ENCODE measurements at places on chromosomes 6 and 20. TPM values are rescaled to one million over a fixed set of nuclear protein-coding genes. Genes with fewer than 3 reads are reported as not detected.

DNA sequence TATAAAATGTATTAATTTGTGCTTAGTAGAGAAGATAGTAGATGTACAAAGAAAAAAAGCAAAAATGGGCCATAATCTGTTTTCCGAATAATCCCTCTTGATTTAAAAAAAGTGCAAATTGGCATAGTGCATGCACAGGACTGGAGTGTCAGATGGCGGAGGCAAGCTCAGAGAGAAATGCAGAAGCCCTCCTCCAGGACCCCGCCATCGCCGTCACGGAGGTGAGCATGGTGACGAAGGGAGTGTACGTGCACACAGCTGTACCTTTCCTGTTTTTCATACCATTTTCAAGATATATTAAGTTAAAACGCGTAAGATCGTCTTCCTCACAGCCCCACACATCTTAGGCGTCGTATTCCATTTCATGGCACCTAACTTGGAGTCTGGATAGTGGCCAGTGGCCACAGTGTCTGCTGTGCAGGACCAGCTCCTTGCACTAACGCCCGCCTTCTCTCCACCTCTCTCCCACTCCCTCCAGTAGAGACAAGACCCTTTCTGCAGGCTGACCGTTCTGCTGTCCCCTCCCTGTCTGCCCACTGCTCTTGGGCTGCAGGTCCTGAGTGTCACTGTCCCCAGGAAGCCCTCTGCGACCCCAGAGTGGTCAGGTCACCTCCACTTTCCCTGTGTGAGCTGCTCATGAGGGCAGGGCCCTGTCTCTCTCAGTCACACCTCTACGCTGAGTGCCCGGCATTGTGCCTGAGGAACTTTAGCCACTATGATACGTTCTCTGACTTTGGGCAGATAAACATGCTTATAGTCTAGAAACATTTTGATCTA, 9.8 kb downstream of the DUSP22 start:
- ATAC-seq, result no peak
- H3K27ac ChIP-seq, result no peak overlapping the region
- H3K36me3 ChIP-seq, result no peaks in the 10 kb centered on the region

DNA sequence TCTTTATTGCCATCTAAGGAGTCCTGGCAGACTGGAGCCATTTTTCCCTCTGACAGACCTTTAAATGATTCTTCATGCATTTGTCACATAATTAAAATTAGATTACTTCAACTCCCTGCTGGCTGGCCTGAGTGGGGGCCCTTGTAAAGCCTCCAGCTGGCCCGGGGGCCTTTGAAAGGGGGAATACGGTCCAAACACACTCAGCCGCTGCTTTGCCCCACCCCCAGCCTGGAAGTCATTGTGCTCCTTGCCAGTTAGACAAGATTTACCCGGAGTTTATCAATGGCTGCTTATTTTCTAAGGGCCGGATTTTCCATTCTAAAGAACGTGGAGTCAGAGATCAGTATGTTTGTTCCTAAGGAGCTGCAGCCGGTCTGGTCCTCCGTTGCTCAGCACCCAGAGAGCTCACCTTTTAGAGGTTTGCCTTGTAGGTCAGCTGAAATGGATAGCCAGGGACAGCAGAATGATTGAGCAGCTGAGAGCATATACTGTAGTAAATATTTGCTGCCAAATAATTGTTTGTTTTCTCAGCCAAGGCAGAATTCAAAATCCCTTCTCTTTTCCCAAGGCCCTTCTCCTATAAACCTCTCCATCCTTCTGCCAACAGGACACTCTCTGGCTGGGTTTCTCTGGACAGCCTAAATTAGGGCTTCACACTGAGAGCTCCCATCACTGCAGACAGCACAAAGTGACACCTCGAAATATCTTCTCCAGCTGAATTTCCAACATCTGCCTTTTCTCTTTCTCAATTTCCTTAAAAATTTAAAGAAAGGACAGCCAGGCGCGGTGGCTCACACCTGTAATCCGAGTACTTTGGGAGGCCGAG, 68.4 kb upstream of the RBM24 start:
- no peaks in the 10 kb centered on the region for H3K36me3 ChIP-seq
- H3K4me3 ChIP-seq, result no peak overlapping the region
- no peak overlapping the region for H3K27ac ChIP-seq
- H3K4me1 ChIP-seq, result no peaks in the 10 kb centered on the region
- ATAC-seq, result no peak

GRCh38 chr20:57291003-57291402, 24.6 kb upstream of the BMP7 start:
- no peaks in the 10 kb centered on the region for H3K36me3 ChIP-seq
- no peak for ATAC-seq
- peaks cover 53% of the 10 kb centered on the region for H3K27me3 ChIP-seq
- H3K27ac ChIP-seq, result no peak overlapping the region

NMBR gene
- not detected for total RNA-seq

SEMG1 gene
- total RNA-seq, result not detected
